ENCODE measurements at places on chromosomes 12 and 14. TPM values are rescaled to one million over a fixed set of nuclear protein-coding genes. Genes with fewer than 3 reads are reported as not detected.

The CD163L1 gene
- 0.83 TPM for total RNA-seq

The GABARAPL1 gene
- total RNA-seq, result 43.5 TPM

The MIPOL1 gene
- 14.5 TPM for total RNA-seq

The SYNE3 gene
- total RNA-seq, result 0.65 TPM

The GLT8D2 gene
- total RNA-seq, result 19.8 TPM

The HELB gene
- 5.5 TPM for total RNA-seq

The A2M gene
- 84.9 TPM for total RNA-seq

The C3AR1 gene
- not detected for total RNA-seq

All from type B pancreatic cell (in vitro differentiated cells).